ENCODE measurements at places on chromosomes 2 and 18. TPM values are rescaled to one million over a fixed set of nuclear protein-coding genes. Genes with fewer than 3 reads are reported as not detected.

The C2orf78 gene
- polyA plus RNA-seq = not detected

The CKAP2L gene
- polyA plus RNA-seq = 1.5 TPM

- no peak for DNase-seq
Observed at GRCh38 chr2:205333351-205333750, 348.9 kb upstream of the NRP2 start.

GRCh38 chr2:70113359-70114070 lies 26.2 kb downstream of the PCBP1 start:
- DNase-seq = no peak

DNA sequence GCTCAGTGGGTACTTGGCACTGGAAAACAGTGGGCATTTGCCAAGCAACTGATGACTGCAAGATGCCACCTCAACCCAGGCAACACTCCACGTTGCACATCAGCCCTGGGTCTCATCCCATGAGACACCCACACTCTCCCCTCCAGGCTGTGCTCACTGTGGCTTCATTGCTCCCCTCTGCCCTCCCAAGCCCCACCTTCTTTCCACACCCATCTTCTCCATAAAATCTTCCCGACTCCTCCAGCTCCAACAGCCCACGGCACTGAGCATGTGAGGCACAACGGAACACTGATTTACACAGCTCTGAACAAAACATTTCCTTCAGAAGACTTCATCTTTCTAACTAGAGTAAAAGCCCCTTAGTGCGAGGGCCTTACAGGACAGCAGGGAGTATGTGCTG lies 117.8 kb upstream of the ACAA2 start:
- no peak for DNase-seq

DNA sequence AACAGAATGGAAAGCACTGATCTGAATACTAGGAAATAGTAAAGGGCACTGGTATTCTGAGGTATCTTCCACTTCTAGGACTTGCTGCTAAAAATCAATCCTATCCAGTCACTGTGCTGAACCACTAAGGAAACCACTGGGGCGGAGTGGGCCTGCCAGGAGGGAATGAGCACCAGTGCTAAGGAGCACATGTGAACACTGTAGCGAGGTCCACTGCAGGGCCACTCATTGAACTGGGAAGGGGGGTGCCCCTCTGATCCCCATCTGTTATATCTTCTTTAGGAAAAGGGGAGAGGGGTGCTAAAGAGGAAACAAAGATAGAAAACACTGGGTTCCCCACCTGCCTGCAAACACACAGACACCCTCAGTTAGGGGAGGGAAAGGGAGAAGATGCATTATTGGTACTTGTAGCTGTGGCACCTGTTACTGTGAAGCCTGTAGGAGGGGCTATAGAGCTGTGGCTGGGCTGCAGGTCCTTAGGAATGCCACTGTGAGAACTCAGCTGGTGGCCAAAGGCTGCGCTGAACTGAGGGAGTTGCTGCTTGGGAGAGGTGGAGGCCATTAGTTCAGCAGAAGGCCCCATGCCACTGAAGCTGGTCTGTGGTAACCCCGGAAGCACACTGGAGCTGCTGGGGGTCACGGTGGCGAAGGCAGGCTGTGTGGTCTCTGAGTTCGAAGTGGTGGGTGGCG lies 81.8 kb downstream of the INO80D start:
- DNase-seq = no peak

- no peak for DNase-seq
Observed at GRCh38 chr2:649426-650342, 27.5 kb downstream of the TMEM18 start.

DNA sequence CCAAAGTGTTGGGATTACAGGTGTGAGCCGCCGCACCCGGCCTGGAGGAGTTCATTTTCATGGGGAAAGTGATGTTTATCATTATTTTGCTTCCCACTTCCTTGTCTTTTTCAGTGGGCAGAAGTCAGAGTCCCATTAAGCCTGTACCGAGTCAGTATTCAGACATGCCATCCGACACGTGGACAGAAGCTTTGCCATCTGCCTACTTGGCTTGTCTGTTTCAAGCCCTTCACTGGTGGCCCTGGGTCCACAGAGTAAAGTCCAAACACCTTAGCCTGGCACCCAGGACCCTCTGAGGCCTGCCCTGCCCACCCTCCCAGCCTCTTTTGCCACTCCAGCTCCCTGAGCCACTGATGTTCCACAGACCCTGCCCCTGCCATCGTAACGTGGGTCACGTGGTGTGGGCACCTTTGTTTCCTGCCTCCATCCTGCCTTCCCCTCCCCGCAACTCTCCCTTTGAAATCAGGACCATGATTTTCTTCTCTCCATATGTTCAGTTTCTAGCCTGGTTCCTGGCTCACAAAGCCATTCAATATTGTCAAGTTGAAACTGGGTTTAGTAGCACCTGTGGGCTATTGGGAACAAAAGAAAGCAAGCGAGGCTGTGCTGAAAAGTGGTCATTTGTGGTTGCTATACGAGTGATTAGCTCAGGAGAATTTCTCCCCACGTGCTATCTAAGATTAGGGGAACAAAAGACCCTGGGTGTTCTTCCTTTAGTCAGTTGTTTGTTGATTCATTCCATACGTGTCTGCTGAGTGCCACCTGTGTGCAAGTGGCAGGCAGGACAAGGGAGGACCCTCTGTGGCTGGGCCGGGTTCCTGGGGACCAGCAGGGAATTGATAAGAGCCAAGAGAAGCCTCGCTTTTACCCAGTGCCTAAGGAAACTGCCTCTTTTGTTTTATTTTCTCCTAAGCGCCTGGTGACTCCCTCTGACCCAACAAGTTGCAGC lies 5.1 kb upstream of the ODC1 start:
- DNase-seq = no peak

- no peak for DNase-seq
Observed at GRCh38 chr18:46722051-46722450, 34.8 kb downstream of the ST8SIA5 start.

GRCh38 chr2:124740636-124741035 lies 715.5 kb downstream of the CNTNAP5 start:
- no peak for DNase-seq

DNA sequence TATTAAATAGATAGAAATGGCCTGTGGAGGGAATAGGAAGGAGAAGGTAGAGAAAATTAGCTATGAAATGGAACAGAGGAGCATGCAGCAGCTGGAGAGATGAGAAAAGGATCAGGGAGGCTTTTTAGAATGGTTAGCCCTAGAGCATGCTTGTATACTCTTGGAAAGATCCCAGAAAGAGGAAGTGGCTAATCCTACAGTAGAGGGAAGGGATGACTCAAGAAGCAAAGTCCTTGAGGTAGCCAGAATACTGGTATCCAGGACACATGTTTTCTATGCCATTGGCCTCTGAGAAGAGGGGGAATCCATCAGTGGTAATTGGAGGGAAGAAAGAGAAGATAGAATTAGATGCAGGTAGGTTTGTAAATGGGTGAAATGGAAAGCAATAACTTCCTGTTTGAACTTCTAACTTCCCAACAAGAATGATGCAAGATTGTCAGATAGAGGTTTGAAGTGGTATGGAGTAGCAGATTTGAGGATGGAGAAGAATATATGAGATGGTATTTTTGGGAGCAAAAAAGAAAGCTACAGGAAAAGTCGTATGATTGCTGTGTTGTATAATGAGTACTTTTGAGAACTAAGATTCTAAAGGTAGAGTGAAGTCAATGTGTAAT lies 17.1 kb upstream of the OSBPL6 start:
- no peak for DNase-seq

DNA sequence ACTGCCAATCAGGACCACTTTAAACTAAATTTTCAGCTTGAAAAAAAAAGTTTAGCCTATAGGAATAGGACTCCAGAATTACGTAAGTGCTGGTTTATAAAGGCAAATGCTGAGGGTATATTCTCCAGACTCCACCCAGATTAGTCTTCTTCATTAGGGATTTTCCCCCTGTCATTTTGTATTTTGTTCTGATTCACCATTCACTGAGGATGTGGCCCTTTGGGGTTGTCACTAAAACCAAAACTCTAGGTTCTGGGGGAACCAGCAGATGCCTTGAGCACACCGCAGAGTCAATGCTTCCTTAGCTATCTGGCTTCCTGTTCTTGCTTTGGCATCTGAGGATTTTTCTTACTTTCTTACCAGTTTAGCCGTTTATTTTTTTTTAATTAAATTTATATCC lies 10.5 kb downstream of the SCYGR4 start:
- DNase-seq = no peak

DNA sequence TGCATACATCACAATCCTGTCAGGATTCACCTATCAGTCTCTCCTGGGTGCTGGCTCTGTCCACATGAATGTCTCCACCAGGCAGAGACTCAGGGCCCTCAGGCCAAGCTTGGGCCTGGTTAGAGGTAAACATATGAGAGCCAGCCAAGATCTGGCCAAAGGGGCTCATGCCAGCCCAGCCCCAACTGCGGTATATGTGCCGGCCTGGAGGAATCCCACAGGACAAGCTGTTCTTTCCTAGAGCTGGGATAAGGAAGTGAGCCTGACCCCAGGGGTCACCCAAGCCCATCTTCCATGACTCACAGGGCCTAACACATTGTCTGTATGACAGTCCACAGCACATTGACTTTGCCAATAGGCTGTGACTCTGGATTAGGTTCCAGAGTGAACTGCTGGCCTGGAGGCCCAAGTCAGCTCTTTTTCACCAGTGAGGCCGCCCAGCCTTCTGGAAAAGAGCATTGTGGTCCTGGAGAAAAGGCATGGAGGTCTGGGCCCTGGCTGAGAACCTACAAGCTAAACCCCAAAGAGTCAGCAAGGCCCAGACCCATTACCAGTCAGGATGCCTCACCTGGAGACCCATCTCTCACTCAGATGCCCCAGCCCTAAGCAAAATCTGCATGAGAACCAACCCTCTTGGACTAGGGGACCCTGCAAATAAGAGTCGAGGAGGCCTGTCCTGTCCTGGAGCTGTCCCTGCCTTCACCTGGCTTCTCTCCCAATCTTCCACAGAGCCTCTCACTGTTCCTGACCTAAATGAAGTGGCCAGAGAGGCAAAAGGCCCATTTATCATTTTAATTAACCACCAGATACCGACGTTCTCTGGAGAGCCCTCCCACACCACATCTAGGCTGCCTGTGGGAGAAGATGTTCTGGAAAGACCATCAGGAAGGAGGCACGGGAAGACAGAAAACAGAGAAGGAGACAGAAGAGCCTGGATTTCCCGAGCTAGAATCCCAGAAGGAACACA lies 120.9 kb upstream of the PKDCC start:
- DNase-seq = no peak

- no peak for DNase-seq
Observed at GRCh38 chr18:38843291-38843690, 1277.7 kb upstream of the CELF4 start.

DNA sequence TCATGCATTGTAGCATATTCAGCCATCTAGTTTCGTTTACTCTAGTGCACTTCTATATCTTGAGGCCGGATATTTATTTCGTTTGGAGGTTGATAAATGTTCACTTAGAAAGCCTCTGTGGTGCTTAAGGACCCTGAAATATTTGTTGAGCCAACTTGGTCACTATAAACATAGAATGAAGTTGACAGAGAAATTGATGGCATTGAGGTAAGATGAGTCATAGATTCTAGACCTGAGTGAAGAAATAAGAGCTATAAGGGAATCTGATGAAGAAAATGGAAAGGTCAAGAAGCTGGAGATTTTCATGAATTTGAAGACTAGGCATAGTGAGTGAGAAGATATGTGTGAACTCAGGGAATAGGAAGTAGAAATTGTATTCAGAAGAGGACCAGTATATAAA lies 35.9 kb downstream of the EPC2 start:
- no peak for DNase-seq

GRCh38 chr2:29879456-29879855 lies 41.9 kb downstream of the ALK start:
- no peak for DNase-seq
